ENCODE measurements at places on chromosomes 3 and 15. TPM values are rescaled to one million over a fixed set of nuclear protein-coding genes. Genes with fewer than 3 reads are reported as not detected.

DNA sequence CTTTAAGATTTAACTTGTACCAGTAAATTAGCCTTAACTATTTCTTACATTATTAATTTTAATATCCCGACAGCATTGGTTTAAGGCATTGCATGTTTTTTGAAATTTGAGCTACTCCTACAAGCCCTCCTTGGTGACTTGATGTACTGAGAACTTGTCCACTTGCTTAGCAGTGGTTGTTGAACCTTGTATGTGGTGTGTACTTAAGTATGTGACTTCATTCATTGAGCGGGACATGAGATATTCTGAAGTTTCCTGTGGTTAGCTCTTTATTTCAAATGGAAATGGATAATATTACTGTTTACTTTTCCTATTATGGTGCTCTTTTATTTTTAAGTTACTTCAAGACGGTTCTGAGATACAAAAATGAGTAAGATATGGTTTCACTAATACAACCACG, 3.6 kb upstream of the COL6A5 start:
- DNase-seq, result no peak

DNA sequence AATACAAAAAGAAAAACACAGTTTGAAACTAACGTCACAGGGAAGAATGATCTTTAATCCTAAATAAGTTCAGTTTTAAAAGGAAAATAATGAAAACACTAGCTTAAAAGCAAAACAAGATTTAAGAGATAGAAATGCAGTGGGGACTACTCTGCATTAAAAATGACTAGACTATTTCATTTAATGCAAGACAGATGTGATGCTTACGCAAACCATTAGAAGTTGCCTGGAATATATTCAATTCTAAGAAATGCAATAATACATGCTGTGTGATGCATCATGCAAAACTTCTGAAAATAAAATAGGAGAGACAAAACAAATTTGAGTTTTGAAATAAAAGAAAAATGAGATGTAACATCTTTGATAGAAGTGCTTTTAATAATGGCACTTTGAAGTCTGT, 97.6 kb upstream of the STRIT1 start:
- no peak for DNase-seq

DNA sequence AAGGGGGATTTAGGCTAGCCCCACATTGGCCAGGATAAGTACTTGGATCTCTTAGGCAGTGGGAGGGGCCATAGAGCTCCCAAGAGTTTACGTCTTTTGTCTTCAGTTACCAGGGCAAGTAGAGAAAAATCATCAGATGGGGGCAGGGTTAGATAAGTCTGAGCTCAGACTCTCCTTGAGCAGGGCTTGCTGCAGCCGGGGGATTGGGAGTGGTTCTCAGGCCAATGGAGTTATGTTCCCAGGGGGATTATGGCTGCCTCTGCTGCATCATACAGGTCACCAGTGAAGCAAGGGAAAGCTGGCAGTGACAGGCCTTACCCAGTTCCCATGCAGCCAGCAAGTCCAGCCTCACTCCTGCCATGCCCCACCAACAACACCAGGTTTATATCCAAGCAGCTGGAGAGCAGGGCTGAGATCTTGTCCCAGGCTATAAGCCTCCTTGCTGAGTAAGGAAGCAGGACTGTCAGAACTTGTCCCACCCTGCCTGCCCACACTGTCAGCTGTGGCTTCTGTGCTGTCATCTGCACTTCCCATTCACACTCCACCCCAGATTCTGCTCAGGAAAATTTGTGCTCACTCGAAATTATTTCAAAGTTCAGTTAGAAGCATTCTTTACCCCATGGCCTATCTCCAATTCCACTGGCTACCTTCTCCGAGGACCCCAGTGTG, 215.3 kb downstream of the FAM43A start:
- DNase-seq, result no peak

DNA sequence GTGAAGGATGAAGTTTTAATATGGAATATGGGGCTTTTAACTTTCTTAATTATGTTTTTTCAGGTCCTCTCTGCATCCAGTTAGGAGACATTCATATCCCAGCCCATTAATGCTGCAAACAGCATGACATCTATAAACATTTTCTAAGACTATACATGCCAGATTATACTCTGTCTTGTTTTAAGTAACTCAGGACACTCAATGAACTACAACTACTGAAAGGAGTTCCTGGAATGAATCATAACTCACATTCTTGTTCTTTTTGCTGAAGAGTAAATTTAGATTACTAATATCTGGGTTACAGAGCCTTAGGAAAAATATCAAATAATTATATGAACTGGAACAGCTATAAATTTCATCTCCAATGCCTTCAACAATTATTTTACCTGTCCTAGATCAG, 167.4 kb downstream of the STAG1 start:
- no peak for DNase-seq

Gene CD200R1
- total RNA-seq, result 30.1 TPM

DNA sequence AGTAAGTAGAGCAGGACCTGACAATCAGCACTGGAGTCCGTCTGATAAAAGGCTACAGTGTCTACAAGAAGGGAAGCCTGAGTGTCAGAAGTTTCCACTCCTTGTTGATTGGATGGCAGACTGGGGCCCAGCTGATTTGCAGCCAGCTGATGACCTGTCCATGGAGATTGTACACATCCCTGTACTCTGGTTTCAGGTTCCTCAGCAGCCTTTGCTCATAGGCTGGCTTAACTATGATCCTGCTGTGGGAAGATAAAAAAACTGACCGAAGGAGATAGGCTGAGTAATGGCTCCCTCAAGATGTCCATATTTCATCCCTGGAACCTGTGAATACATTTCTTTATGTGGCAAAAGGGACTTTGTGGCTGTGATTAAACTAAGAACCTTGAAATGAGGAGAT, 11.7 kb upstream of the LACTB start:
- no peak for DNase-seq

- DNase-seq, result no peak
Observed at GRCh38 chr15:37046876-37047614, 53.3 kb downstream of the MEIS2 start.

DNA sequence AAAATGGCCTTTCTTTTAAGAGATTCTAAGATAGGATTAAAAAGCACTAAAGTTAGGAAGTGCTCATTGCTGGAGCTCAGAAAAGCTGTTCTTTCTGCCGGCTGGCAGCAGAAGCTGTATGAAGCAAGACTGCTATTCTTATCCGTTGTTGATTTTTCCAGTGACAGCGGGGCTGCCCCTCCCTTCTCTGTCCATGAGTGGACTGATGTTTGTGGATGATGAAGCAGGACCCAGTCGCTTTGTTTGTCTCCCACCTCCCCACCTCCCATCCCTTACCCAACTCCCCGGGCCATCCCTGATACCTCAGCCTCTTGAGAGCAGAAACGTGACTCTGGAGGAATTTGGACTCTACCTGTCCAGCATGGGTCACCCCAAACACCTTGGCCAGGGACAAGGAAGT, 10.3 kb upstream of the MUSTN1 start:
- no peak for DNase-seq

DNA sequence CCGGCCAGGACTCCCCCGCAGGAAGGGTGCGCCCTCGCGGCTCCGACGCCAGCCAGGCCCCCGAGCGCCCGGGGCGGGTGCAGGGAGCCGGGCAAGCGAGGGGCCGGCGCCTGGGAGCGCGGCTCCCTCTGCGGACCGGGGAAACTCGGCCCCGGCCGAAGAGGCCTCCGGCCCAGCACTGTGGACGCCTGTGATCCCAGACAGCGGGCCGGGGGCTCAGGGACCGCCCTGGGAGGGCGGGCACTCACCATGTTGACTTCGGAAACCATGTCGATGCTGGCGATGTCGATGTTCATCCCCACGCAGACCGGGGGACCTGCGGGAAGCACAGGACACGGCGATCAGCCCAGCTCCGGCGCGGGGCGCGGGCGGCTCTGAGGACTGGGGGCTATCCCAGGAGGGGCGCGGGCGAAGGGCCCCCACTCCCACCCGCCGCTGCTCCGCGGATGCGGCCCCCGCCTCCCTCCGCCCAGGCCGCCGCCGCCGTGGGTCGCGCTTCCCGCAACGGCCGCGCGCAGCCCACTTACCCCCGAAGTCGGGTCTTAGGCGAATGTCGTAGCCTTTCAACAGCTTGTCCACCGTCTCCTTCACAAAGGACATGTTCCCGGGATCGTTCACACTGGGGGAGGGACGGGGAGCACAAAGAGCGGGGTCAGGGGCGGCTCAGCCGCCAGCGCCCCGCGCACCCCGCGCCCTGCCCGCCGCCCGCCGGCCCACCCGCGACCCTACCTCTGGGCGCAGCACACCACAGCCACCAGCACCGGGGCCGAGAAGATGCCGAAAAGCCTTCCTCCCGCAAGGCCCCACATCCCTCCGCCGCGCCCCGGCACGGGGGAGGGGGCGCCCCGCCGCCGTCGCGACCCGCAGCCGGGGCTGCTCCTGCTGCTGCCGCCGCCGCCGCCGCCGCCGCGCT, at the start of gene GABRB3:
GABRB3 (minus strand) TSS at position 913 of the 913 bp plus-strand sequence.
- no peak for DNase-seq

GRCh38 chr3:64686446-64686908, 1.3 kb downstream of the ADAMTS9 start:
- DNase-seq, result no peak

GRCh38 chr15:63575312-63575711, 21.9 kb upstream of the FBXL22 start:
- DNase-seq, result no peak

GRCh38 chr15:78004919-78005634, 72.4 kb downstream of the TBC1D2B start:
- DNase-seq, result no peak

DNA sequence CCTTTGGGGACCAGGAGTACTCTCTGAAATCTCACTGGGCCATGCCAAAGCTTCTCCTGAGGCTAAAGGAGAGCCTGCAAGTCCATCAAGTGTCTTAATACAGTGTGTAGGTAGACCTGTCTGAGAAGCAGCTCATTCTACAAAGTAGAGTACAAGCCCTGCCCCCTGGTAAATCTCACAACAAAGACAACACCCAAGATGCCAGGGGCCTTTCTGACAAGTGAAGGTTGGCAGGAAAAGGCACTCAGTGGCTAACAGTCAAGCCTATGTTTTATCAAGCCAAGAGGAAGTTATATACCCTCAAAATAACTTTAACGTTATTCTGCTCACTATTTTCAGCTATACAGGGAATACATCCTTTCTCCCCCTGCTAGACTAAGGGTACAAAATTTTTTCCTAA, 58.3 kb downstream of the NMNAT3 start:
- no peak for DNase-seq

DNA sequence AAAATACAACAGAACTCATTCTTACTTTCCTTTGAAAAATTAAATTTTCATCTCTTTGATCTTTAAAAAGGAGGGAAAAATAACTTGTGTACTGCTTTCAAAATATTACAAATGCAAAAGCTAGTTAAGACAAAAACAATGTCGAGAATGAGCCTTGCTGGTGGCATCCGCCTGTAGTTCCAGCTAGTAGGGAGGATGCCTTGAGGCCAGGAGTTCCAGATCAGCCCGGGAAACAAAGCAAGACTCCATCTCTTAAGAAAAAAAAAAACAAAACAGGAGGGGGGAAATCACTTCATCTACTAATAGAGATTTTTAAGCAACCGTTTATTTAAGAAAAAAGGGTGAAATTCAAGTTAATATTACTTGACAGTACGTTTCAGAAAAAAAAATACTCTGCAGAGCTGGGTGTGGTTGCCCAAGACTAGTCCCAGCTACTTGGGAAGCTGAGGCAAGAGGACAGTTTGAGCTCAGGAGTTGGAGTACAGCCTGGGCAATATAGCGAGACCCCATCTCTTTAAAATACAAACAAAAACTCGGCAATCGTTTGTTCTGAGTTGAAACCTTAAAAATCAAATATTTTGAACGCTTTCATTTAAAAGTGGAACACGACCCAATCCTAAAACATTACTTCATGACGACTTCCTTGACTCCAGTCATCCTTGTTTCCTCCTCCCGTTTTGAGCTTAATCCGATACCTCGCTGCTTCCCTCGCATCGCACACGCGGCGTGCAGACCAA, 1.2 kb downstream of the KPNA1 start:
- DNase-seq, result no peak

DNA sequence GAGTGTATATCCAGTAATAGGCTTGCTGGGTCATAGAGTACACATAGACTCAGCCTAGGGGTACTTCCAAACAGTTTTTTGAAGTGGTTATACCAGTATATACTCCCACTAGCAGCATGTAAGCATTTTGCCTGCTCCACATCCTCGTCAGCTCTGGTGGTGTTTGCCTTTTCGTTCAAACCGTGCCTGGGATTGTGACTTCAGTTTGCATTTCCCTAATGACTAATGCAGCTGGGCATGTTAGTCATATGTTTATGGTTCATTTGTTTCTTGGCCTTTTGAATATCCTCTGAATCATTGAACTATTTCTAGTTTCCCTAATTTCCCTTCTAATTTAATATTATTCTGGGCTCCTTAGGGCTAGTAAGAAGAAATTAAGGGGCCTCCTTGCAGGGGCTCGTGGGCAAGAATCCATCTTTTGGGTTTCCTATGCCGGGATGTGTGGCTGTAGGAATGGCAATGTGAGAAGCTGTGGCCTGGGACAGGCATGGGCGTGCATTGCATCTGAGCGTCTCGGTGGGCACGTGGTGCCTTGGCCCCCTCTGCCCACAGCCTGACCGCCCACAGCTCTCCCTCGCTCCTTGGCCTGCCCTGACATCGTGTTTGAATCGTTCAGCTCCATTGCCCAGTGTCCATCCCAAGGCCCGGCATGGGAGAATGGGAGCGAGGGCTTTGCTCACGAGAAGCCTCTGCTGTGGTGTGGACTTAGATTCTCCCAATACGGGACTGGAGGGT, 26.4 kb downstream of the FAH start:
- no peak for DNase-seq

GRCh38 chr15:73540161-73540560, 93.0 kb downstream of the NPTN start:
- DNase-seq, result no peak

DNA sequence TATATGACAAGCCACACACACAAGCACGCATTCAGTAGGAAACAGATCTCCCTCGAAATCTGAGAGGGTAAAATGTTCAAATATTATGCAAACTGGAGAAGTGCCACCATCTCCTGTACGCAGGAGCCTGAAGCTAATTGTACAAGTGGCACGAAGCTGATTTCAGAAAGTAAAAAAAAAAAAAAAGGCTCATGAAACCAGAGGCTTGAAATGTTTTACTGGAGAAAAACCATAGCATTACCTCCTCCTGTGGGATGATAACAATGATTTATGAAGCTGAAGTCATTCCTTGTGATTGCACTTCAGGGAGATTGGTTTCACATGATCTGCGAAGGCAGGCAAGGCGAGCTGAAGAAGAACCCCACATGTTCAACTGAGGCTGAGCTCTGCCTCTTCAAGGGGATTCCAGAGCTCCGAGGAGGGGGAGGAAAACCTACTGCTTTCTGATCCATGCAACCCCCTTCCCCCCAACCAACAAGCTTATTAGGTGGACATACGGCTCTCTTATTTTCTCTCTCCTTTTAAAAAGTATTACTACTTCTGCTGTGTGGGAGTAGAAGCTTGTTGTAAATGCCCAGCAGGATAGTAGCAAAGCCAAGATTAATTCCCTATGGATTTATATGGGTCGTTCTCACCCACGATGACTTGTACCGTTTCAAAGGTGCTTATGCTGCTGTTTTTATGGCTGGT, 101.1 kb downstream of the GREM1 start:
- DNase-seq, result no peak

Gene SLC12A8
- not detected for total RNA-seq

Gene INTS14
- 40.3 TPM for total RNA-seq

Gene AP3B2
- total RNA-seq, result 0.78 TPM

GRCh38 chr15:62896380-62896866, 146.1 kb upstream of the TPM1 start:
- no peak for DNase-seq

Gene GOLGA8M
- 2.9 TPM for total RNA-seq

- no peak for DNase-seq
Observed at GRCh38 chr3:73624017-73624820, 522 bp downstream of the PDZRN3 start.

Measured in CD4-positive, alpha-beta memory T cell (primary cell).